ENCODE measurements at places on chromosomes 5 and 9.

DNA sequence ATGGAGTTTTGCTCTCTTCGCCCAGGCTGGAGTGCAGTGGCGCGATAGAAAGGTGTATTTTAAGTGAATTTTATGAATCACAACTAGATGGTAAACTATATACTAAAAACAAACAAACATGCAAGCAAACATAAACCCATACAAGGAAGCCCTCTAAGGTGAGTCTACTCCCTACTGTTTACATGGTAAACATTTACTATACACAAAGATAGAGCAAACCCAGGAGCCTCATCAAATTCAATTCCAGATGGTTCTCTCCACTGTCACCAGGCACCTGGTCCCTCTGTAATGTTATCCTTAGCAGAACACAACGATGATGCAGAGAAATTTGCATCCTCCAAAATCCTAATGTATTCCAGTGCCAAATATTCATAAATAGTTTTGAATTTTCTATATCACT lies 17.9 kb downstream of the ANKH start:
- DNase-seq, result no peak

DNA sequence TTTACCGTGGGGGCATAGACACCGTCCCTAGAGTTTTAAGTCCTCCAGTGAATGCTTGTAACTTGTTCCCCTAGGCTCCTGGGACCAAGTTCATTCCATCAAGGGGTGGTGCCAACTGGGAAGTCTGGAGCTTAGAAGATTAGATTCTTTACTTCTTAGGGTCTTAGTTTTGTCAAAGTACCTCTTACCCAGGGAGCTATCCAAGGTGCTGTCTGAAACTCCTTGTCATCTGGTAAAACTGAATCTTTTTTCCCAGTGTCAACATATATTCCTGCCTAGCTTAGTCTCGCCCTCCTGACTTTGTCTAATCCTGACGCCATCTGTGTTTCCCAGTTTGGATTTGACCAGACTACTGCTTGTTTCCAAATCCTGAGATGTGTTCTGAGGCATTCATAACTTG lies 41.6 kb downstream of the MAMDC2 start:
- no peak for DNase-seq

DNA sequence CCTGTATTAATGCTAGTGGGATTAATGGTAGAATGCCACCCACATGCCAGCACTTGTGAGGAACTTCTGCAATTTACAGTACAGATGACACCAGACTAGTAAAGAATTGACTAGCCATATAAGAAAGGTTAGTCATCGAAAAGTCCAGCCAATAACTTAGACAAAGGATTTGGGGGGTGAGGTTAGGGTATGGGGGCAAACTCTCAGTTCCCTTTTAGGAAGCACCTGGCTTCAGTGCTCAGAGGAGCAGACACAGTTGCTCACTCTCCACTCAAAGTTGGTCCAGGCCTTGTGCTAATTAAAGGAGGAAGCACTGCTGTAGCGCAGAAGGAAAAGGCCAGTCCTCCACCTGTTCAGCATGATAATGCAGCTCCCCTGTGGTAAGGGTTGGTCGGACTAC lies 25.2 kb downstream of the TGFBR1 start:
- no peak for DNase-seq

DNA sequence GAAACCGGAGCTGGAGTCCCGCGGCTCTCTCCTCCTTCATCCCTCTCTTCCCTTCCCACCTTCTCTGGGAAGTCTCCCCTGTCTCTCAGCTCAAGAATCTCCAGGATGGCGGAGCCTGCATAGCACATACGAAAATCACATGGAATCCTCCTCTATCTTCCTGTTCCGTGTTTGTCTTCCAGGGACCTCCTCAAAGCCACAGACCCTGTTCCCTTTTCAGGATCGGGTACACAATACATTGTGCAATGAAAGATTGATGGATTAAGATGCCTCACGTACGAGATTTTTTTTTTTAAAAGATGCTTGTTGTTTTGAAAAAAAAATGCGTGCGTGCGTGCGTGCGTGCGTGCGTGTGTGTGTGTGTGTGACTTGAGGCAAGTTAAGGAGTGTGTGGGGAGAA lies 46.6 kb upstream of the OLFM1 start:
- no peak for DNase-seq

GRCh38 chr5:39714036-39714698 lies 289.4 kb upstream of the DAB2 start:
- DNase-seq, result peak; percentile 63

- no peak for DNase-seq
Observed at GRCh38 chr5:176810687-176811501, 535 bp downstream of the UNC5A start.

DNA sequence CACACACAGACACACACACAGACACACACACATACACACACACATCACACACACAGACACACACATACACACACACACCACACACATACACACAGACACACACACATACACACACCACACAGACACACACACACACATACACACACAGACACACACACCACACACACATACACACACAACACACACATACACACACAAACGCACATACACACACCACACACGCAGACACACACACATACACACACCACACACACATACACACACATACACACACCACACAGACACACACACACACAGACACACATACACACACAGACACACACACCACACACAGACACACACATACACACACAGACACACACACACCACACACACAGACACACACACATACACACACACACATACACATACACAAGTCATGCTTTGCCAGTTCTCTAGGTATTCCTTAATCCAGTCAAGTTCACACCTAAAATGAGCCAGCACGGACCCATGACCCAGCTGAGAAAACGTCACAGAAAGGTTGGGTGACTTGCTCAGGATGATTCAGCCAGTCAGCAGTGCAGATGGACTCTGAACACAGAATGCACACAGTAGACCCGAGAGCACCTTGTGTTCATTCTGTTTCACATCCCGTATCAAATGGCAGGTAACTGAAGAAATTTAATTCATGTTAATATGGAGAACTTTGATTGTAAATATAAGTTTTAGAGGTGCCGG lies 746.4 kb downstream of the MTRR start:
- DNase-seq, result no peak

- DNase-seq, result no peak
Observed at GRCh38 chr5:104751969-104752368, 1189.4 kb upstream of the NUDT12 start.

DNA sequence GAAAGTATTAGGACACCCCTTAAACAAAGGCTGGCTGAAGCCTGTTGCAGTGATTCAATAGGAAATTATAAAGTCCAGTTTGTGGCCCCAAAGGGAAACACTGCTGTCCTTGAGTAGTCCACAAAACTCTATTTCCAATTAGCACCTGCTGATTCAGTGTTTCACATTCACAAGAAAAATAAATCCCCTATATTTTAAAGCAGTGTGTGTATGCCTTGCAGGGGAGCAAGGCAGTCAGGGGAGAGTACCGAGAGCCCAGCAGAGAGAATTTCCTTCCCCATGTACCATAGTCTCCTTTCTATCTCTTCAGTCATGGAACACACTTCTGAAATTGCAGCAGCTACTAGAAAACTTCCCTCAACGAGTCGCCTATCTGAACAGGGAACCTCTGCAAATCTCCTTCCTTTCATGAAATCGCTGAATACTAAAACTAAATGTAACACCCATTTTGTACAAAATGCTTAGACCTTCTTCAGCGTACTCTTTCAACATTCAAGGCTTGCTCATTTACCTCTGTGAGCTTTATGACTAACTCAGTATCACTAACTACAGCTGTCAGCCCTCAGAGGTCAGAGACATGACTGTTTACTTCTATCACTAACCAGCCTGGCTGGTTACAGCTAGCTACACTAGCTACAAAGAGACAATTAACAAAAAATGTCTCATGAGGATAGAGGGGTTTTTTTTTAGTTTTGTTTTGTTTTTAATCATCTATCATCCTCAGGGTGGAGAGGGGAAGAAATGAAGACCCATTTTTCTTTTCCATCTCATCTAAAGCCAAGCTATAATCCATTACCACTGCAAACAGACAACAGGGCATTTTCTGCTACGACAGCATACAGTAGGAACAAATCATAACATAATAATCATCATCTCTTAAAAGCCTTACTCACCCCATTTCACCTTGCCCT lies 188.7 kb downstream of the EBF1 start:
- DNase-seq, result no peak

GRCh38 chr9:82504620-82505019 lies 516.0 kb downstream of the SPATA31D1 start:
- DNase-seq, result no peak

GRCh38 chr9:68980341-68980914 lies 33.5 kb downstream of the PRKACG start:
- no peak for DNase-seq

- DNase-seq, result no peak
Observed at GRCh38 chr9:137458194-137459151, 661 bp downstream of the NSMF start.

DNA sequence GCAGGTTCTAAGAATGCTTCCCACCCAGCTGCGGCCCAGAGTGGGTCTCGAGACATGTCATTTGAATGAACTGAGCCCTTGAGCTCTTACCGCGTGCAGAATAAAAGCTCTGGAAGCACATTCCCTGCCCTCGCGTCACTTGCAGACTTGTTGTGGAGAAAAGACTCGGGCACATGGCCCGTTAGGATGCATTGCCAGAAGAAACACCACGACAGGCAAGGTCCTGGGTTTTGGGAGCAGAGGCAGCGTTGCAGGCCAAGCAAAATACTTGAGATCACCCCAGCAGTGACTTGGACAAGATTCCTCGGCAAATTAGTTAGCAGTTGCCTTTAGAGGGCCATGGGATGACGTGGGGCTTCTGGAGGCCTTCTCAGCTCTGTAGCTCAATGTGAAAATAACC lies 170.8 kb upstream of the MSX2 start:
- DNase-seq, result no peak

DNA sequence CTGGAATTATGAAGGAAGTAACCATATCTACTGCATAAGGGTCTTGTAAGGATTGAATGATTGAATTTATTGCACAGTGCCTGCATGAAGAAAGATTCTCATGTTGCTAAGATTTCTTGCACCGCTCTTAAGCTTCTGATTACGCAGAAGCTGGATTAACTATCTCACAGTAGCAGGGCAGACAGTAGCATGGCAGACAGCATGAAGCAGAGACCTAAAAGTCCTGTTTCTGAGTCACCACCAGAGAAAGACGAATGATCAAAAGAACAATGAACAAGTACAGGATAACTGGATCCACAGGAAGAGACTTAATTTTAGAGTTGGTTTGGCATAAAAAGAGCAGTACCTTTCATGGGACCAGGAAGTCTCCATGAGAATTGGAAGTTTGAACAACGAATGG lies 142.4 kb downstream of the MAPKAP1 start:
- no peak for DNase-seq

DNA sequence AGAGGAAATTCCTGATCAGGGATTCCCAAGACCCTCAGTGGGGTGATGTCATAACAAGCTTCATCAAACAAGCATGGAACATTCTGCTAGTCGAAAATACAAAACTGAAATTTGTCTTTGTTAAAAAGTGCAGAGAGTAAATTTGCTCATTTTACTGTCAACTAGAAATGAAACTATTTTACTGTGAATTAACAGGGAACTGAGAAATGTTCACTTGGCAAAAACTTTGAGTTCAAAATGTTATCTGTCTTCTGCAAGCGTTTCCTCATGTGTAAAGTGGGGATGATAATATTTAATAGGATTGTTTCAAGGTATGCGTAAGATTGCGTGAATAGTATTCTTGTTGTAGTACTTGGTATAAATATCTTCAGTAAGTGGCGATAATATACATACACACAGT lies 45.4 kb downstream of the ALDH1A1 start:
- DNase-seq, result no peak

DNA sequence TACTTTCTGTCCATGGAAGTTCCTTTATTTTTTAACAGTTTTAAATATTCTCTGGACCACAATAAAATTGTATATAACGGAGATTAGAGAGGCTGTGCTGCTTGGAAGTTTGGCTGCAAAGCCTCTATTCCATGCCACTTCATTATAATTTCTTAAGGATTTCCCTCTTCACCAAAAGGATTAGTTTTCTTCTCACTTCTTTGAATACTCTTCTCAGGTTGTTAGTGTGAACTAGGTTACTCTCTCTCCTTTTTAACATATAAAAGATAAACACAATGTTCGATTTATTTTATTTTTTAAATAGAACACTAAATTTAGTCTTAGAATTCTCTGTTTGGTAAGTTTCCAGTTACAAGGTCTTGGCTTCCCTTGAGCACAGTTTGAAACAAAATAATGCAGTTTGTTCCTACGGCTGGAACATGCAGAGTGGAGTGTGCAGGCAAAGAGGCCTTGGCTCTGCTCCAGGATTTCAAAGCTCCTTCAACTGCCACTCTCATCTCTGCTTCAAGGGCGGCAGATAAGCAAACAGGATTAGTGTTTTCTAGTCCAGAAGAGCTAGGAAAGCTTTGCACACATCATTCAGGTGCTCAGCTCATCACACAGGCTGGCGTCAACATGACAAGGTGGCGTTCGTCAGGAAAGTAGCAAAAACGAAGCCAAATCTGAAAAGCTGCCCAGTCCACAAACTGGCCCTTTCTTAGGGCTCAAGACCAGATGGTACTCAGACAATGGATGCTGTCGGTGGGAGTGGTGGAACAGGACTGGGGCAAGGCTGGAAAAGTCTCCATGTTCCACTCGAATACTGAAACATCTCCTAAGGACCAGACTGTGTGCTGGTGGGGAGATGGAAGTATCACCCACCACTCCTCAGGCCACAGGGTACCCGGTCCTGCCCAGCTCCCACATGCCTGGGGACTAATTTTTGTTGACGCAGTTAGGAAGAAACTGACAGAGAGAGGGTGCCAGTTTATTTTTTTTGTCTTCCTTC lies 286.6 kb downstream of the CRB2 start:
- DNase-seq, result no peak

DNA sequence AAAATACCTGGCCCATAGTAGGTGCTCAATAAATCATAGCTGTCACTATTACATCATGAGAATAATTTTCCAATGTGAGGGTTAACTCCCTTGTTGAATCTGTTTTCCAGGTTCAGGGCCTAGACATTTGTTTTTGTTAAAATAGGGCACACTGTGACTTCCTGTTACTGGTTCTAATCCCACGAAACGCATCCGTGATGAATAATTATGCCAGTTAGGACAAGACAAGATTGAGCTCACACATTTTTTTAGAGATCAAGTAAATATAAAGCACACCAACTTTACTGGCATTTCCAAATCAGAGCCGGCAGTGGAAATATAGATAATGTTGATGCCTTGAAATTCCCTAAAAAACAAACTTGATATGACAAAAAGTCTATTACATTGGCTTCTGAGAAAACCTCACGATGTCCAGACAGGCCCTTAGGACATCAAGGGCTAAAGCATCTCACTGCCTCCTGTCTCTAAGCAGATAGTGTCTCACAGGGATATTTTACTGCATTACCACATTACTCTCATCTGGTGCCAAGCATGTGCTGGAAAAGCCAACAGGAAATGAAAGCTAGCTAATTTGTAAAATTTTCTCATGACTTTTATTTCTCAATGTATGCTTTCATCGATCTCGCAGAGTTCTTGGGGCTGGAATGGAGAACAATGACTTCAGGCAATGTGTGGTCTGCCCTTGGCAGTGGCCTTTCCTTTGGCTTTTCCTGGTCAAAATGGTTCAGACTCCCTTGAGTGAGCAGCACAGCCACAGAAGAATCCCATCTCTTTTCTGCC lies 414.3 kb upstream of the PAPPA start:
- DNase-seq, result no peak

- DNase-seq, result no peak
Observed at GRCh38 chr5:79111960-79112702, 522 bp downstream of the BHMT start.

- no peak for DNase-seq
Observed at GRCh38 chr5:144390133-144390532, 219.5 kb downstream of the KCTD16 start.
